ENCODE measurements at places on chromosomes 6 and 20.

DNA sequence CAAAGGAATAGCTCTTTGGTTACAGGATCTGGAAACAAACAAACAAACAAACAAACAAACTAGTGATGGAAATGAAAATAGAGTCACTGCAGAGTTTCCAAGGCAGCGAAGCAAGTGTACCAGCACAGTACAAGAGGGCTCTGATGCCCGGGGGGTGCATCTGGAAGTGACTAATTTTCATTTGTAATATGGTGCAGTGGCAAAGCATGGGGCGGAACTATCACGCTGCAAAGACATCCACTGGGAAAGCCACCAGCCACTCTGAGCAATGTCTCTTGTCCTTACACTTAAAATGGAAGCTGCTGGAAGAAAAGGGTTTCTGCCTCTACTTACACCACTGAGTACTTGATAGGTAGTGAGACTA lies 44.4 kb upstream of the NEDD9 start:
- DNase-seq, result no peak

DNA sequence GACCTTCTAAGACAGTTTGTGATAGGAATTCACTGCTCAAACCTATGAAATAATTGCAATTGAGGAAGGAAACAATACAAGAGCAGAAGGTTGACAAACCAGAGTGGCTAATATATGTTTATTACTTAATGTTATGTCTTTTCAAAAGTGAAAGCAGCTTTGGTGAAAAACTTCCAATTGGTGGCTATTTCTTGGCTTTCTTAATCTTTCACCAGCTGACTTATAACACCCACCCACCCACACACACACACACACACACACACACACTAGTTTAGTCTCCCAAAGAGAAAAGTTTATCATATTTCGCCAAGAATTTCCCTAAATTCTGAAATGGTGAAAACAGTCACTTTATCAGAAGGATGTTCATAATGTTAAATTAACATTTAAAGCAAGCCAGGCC lies 583.5 kb downstream of the EYS start:
- DNase-seq, result peak; percentile 80

- DNase-seq, result no peak
Observed at GRCh38 chr6:107021446-107022185, 6.4 kb upstream of the MTRES1 start.

DNA sequence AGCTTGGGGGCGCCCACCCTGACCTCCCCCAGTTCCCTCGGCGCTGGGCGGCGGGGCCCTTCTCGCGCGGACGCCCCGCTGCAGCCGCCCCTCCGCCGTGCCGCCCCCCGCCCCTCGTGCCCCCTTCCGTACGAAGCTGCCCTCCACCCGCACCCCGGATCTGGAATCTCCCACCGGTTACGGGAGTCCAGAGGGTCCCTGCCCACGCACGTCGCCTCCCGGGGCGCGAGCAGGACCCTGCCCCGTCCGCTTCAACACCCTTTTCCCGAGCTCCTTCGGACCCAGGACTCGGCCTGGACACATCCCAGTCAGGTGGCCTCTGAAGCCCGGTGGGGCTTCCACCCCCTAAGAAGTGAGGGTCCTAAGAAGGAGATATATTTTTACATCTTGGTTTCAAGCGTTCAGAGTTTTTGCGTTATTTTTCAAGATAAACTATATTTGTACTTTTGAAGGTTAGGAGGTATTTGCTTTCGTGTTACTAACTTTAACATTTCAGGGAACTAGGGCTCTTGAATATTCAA lies 506 bp downstream of the ARFGAP1 start:
- DNase-seq, result no peak

DNA sequence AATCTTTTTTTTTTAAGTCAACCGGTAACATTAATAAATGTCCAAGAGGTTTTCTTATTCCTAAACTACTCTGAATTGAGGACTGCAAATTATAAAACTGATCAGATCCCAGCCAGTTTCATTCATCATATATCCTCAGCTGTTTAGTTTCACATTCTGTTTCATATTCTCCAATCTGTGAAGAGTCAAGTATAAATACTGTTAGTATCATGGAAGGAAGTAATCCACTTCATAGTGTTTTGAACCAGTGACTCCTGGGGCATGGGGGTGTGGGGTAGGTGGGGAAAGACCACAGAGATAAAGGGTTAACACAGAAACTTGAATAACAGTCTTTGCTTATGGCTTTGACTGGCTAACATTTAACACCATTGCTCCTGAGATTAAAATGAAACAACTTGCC lies 69.9 kb downstream of the FYN start:
- DNase-seq, result no peak

GRCh38 chr6:140366991-140367390 lies 992.5 kb upstream of the CITED2 start:
- DNase-seq, result peak; percentile 84

GRCh38 chr6:131146865-131147264 lies 11.6 kb downstream of the AKAP7 start:
- DNase-seq, result no peak

GRCh38 chr6:118335325-118335816 lies 212.7 kb upstream of the PLN start:
- DNase-seq, result peak; percentile 38

GRCh38 chr6:164861967-164862366 lies 447.4 kb downstream of the C6orf118 start:
- no peak for DNase-seq

DNA sequence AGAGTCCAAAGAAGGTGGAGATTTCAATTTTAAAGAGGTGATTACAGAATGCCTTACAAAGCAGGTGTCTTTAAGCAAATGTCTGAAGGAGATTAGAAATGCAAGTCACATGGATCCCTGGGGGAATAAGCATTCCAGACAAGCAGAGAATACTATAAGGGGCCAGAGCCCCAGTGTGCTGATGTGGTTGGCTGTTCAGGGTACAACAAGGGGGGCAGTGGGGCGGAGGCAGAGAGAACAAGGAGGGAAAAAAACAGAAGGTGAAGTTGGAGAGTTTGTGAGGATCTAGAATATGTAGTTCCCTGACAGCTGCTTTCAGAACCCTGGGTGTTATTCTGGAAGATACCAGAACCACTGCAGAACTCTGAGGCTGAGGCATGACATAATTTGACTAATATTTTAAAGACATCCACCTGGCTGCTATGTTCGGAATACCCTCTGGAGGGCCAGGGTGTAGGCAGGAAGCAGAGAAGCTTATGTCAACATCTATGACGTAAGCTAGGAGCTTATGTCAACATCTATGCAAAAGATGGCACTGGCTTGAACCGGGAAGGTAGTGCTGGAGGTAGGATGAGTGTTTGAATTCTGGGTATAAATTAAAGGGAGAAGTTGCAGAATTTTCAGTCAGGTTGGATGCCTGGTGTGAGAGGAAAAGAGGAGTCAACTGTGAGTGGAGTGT lies 276.3 kb upstream of the AGPAT4 start:
- peak; percentile 6 for DNase-seq

GRCh38 chr6:21213492-21213891 lies 380.1 kb upstream of the SOX4 start:
- DNase-seq, result no peak

DNA sequence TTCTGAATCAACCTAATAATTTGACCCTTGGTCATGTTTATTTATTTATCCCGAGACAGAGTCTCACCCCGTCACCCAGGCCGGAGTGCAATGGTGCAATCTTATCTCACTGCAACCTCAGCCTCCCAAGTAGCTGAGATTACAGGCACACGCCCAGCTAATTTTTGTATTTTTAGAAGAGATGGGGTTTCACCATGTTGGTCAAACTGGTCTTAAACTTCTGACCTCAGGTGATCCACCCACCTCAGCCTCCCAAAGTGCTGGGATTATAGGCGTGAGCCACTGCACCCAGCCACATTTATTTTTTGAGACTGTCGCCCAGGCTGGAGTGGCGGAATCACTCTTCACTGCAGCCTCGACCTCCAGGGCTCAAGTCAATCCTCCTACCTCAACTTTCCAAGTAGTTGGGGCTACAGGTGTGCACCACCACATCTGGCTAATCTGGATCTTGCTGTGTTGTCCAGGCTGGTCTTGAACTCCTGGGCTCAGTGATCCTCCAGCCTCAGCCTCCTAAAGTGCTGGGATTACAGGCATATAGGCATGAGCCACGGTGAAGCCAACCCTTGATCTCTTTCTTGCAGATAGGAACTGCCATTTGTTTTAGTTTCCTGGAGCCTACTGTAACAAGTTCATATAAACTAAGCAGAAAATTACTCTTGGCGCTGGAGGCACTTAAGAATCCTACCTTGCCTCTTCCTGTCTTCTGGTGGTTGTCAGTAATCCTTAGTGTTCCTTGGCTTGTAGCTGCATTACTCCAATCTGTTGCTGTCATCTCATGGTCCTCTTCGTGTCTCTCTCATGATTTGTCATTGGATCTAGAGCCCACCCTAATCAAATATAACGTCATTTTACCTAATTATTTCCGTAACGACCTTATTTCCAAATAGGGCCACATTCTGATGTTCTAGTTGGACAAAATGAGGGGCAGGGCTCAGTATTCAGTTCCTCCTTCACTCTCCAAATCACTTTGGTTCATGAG lies 2.3 kb downstream of the RPS18 start:
- no peak for DNase-seq

GRCh38 chr20:42484335-42484734 lies 705.4 kb downstream of the PTPRT start:
- no peak for DNase-seq

DNA sequence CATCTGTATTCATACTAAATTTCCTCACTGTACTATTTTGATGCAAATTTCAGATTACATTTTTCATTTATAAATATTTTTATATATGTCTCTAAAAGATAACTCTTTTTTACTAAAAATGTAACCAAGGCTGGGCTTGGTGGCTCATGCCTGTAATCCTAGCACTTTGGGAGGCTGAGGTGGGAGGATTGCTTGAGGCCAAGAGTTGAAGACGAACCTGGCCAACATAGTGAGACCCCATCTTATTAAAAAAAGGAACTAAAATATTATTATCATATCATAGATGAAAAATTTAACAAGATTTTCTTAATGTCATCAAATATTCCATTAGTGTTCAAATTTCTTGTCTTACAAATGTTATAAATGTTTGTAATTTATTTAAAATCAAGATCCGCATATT lies 6.6 kb upstream of the DNPH1 start:
- no peak for DNase-seq

DNA sequence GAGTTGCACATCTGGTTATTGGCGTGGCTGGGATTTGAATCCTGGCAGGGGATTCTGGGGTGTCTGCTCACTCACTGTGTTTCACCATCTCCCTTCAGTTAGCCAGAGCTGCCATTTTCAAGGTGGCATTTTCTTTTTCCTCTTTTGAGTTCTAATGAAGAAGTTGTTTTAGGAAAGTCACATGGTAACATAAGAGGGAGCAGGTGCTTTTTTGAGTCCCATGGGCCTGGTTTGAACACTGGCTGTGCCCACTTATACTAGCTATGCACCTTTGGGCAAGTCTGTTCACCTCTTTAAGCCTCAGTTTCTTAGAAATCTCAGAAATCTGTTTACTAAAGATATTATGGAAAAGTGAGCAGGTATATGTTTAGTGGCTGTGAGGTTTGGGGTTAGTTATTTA lies 39.6 kb downstream of the ANKS1A start:
- DNase-seq, result no peak

- DNase-seq, result no peak
Observed at GRCh38 chr6:124040655-124041054, 237.0 kb downstream of the NKAIN2 start.

GRCh38 chr20:39123185-39123557 lies 161.0 kb downstream of the DHX35 start:
- no peak for DNase-seq

GRCh38 chr6:70686548-70687133 lies 19.0 kb downstream of the SMAP1 start:
- DNase-seq, result peak; percentile 69

DNA sequence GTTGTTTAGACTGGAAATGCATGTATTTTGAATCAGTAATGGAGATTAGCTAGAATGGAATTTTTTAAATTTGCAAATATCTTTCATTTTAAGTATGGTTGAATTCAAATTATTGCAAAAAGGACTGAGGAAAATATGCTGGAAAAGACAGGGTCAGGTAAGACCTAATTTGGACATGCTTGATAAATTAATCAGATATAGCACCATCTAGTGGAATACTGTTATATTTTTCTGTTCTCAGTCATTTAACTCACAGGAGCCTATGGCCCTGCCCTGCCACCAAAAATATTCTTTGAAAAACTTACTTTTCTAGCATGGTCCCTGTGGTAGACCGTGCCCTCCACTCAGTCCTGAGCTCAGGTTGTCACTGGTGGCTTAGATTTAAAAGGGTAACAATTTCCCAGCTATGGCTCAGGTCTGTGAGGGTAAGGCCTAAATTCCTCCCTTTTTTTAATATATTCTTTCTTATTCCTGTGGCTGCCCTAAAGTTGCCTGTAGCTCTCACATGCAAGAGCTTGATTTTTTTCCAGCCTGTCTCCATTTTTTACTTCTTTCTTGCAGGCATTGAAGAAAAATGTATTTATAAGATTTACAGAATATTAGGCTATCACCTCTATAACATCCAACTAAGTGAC lies 25.3 kb upstream of the KIAA1586 start:
- peak; percentile 53 for DNase-seq

- no peak for DNase-seq
Observed at GRCh38 chr6:110823146-110823545, 7.9 kb upstream of the CDK19 start.

GRCh38 chr6:169254456-169255316 lies 1.0 kb upstream of the THBS2 start:
- DNase-seq, result no peak

DNA sequence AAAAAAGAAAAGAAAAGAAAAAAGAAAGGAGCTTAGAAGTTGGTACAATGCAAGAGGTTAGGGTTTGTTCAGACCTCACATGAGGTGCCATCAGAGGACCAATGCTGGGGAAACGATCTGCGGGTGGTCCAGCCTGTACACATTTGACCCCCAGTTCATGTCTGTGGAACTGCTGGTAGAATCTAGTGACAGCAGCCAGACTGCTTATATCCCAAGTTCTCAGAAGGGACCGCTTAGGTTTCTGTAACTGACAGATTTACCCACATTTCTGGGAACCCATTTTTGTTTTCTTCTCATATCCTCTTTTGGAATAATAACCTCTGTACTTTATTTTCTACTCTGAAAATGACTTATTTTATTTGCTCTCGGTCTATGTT lies 4.7 kb downstream of the PPP1R18 start:
- no peak for DNase-seq

GRCh38 chr6:133837801-133838349 lies 51.0 kb upstream of the TCF21 start:
- peak; percentile 14 for DNase-seq

DNA sequence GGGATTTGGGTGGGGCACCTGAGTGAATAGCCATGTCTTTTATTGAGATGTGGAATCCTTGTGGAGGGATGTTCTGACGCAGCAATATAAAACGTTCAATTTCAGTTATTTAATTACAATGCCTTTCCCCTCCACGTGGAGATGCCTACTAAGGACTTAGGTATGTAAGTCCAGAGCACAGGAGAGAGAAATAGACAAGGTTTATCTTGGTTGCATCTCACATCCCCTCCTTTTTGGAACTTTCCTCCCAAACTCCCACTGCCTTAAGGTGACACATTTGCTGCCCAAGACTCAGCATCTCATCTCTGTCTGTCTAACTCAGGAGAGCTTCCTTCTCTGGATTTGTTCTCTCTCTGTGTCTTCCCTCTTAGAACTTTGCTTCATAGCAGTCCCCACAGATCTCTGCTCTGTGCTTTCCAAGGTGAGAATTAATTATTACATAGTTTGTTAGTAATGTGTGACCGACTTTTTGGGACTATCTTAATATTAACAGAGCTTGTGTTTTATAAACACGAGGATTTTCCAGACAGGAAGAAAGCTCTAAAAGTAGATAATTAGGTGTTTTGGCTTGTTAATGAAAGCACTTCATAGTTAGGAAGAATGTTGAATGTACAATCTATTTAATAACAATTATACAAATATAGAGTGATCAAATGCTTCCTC lies 52.6 kb downstream of the COL19A1 start:
- no peak for DNase-seq

GRCh38 chr6:56963043-56963442 lies 8.1 kb downstream of the BEND6 start:
- DNase-seq, result no peak
